Smooth muscle cell of the brain vasculature (primary cell): ENCODE measurements at places on chromosomes 12 and 14.
A peak's percentile ranks its signal among the peaks of the same experiment; 100 is the strongest.

- DNase-seq: no peak
These were observed 183.4 kb downstream of the KIF26A start for GRCh38 chr14:104321802-104322130.

DNA sequence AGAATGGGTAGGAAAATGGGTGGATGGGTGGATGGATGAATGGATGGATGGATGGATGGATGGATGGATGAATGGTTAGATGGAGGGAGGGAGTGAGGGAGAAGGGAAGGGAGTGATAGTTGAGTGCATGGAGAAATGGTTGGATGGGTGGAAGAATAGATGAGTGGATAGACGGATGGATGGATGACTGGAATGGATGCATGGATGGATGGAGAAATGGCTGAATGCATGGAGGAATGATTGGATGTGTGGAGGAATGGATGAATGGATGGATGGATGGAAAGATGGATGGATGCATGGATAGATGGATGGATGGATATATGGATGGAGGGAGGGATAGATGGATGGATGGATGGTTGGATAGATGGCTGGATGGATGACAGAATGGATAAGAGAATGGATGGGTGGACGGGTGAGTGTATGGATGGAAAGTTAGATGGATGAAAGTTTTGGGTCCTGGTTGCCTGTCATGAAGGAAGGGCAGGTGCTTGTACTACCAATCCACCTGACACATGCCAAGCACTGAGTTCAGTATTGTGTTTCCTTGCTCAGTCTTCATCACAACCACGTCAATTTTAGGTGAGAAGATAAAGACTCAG is 286.5 kb upstream of the RTL1 start:
- no peak for DNase-seq

DNA sequence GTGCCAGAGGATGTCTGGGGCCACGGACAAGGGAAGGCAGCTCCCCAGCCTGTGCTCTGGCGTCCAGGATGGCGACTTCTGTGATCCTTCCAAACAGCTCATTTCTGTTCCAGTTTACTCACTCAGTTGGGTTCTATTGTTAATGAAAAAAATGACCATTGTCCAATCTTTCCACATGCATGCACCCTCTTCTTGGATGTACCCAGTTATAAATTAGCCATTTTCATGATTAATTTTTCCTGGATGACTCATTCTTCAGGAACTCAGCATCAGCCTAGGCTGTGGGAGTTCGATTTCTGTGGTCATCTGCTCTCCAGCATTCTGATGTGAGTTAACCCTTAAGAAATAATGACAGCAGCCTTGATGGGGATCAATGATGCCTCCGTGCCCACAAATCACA is 926.8 kb downstream of the BCL11B start:
- DNase-seq: no peak

GRCh38 chr12:51971679-51972421 is 20.4 kb downstream of the ACVR1B start:
- no peak for DNase-seq

DNA sequence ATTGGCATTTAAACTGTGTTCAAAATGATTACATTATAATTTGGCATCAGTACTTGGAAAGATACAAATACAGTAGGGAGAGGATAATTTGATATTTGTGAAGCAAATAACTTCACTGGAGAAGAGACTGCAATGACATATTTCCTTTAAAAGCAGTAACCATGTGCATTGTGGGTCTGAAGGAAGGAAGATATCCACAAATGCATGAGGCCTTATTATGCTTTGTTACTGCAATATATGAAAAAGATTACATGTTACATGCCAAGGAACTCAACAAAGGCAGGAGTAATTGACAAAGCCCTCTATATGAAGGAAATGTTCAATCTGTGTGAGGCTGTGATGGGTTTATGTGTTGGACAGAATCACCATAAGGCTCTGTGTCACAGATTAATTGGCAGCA is 391.5 kb downstream of the APAF1 start:
- DNase-seq: no peak

- DNase-seq: no peak
These were observed 122.9 kb downstream of the MYRFL start for GRCh38 chr12:69947897-69948296.

DNA sequence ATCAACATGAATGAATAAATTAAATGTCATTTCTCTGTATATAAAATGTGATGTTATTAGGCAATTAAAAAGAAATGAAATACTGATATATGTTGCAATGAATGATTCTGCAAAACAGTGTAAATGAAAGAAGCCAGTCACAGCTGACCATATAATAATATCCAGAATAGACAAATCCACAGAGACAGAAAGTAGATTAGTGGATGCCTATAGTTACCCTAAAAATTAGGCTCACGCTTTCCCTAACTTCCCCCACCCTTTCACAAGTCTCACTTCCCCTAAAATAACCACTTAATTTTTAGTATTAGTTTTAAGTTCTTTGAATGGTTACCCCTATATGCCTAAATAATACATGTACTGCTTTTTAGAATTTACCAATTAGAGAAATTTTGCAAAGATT is 348.9 kb upstream of the FAR2 start:
- DNase-seq: no peak

GRCh38 chr14:89673512-89674225 is 256.6 kb upstream of the FOXN3 start:
- DNase-seq: no peak

- no peak for DNase-seq
These were observed 18.3 kb downstream of the SLC38A2 start for GRCh38 chr12:46354111-46354801.

DNA sequence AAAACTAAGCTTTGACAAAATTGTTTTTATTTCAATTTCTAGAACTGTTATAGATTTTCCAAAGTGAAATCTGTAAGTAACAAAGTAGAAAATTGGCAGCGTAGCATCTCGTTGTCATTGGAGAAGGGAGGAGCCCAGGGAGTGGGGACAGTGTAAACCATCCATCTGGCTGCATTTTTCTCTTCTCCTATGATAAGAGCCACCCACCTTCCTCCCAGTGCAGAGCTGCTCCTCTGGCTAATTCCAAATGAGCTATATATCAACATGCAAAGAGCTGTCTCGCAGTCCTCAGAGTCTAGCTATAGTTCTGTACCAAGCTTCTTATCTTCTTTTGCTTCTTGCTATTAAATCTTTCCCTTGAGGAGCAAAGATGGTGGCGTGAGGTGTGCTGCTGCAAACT is 56.6 kb downstream of the SCN8A start:
- no peak for DNase-seq

DNA sequence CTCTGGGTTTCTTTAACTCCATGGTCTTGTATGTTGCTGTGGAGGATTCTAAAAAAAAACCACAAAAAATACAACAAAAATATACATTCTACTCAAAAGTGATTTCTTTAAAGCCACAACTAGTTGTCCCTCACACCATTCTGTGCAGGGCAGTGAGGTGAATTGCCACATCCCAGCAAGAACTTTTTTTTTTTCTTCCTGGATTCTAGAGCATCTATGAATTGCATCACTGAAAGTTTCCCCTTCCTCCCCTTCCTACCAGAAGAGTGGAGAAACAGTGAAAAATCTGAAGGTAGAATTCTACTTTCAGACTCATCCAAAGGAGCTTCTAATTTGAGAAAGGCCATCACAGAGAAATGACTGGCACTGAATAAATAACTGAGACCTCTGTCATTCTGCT is 395.3 kb downstream of the AEBP2 start:
- no peak for DNase-seq

DNA sequence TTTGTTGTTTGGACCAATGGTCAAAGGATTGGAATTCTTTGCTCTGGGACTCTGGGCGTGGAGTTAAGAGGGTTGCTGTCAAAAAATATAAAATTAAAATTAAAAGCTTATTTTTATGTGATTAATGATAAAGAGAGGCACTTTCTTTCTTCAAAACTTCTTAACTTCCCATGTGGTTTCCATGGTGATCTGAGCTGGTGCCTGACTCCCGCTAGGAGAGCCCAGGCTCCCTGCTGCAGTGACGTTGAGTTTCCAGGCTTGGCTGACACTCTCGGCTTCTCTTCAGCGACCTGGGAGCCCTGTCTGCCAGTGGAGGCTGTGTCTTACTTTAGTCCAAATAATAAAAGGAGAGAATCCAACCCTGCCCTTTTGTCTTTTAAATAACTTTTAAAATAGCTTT is 84.4 kb downstream of the GALC start:
- DNase-seq: no peak

DNA sequence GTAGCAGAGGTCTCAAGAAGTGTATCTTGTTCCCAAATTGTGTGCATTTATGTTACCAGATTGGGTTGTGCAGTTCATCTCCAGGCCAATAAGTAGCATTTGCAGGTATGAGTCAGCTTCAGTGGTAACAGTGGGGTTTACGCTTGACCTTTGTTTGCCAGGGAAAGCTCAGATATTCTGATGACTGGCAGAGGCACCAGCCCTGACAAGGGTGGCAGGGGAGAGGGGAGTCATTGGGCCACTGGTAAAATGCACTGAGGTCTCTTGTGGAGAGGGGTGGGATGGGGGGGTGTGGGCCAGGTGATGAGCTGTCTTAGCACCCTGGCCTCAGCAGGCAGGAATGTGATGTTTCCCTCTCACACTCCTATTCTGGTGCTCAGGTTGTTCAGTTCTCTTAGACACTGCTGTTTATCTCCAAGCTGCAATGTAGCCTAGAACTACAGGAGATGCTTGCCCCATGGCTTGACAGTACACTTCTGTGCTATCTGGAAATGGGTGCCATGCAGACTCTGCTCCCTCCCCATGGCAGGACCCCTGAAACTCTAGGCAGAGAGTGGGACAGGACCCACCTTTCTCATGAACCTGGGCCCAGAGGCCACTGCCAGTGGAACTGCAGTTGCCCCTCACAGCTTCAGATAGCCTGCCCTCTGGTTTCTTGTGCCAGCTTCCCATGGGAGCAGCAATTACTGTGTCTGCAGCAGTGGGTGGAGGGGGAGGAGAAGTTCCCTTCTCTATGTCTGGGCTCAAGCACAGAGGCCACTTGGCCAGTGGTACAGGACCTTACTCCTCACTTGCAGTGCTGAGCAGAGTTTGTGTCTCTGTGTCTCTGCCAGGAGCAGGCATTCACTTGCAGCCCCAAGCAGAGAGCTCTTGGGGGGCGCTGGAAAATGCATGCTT is 31.9 kb downstream of the USP15 start:
- DNase-seq: no peak

- DNase-seq: no peak
These were observed 1.2 kb downstream of the NUDT4 start for GRCh38 chr12:93378998-93379325.

GRCh38 chr12:31585895-31586294 is 5.0 kb downstream of the DENND5B start:
- no peak for DNase-seq

- no peak for DNase-seq
These were observed 449.8 kb downstream of the RAD51B start for GRCh38 chr14:68269136-68269927.

- no peak for DNase-seq
These were observed 510 bp downstream of the EIF2S1 start for GRCh38 chr14:67360470-67361206.

- no peak for DNase-seq
These were observed 618 bp downstream of the GNPNAT1 start for GRCh38 chr14:52790756-52791222.

- no peak for DNase-seq
These were observed 4.7 kb upstream of the SLC2A13 start for GRCh38 chr12:40110586-40110985.

- DNase-seq: no peak
These were observed 159.7 kb upstream of the NTF3 start for GRCh38 chr12:5272018-5272785.

DNA sequence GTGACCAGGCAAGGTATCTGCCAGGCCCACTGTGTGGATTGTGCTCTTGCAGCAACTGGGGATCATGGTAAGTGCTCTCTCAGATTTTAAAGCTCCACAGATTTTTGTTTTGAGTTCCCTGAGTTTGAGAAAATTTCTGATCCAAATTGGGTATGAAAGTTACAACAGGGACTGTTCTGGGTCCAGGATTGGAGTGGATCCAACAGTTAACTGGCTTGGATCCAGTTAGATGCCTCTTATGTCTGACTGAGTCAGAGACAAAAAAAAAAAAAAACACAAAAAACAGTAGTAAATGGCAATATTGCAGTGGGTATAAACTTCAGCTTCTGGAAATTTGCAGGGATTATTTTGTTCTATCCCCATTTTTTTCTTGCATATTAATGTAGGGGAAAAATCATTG is 598.8 kb downstream of the C12orf50 start:
- DNase-seq: no peak

DNA sequence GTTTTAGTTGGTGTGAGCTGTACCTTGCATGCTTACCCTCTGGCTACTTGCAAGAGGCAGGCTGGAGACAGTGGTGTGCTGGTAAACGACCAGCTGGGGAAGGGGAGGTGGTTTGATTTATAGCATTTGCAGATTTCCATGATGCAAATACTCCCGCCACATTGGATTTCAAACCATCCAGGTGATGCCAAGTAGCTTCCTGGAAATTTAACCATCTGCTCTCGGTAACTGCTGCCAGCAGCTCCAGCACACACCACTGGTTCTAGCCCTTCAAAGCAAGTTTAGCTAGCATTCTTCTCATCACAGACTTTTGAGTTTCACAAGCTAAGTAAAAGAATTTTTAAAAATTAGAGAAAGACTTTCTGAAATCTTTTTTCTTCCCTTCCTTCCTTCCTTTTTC is 104.5 kb upstream of the AMIGO2 start:
- no peak for DNase-seq

GRCh38 chr12:104381731-104382480 is 74.8 kb upstream of the CHST11 start:
- peak; percentile 68 for DNase-seq

- no peak for DNase-seq
These were observed 25.7 kb downstream of the BRMS1L start for GRCh38 chr14:35851823-35852222.

DNA sequence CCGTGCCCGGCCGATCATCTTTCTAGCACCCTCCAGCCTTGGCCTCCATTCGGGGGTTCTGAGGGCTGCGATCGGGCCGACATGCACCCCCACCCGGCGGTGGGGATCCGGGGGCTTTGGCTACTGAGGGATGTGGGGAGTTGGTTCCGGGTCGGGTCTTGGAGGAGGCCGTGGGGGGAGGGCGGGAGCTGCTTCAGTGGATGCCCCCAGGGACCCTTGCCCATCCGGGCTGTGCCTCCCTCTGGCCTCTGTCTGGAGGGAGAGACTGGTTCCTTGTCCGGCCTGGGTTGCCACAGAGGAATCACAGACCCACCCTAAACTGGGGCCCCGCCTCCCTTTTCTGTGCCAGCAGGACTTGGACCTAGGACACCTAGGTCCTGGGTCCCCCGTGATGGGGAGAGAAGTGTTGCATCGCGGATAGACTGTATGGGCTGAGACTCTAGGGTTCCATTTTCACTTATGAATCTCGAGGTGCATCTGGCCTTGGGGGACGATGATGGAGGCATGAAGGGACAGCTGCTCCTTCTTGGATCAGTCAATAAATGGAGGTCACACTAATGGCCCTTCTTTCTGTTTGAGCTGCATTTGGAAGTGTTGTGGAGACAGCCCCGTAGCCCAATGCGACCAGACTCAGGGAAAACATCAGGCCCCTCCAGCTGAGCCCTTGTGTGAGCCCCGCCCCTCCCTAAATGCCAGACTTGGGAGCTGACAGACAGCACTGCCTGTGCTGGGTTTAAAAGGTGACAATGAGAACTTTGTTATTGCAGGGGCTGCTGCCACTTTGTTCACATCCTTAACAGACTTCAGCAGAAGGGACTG is 577 bp downstream of the DTX3 start:
- no peak for DNase-seq

- peak; percentile 72 for DNase-seq
These were observed 184.7 kb downstream of the TMX1 start for GRCh38 chr14:51424561-51425251.
